ENCODE measurements at places on chromosomes 5 and 9.
A peak's percentile ranks its signal among the peaks of the same experiment; 100 is the strongest.

GRCh38 chr9:97528529-97529230 lies 27.2 kb downstream of the TMOD1 start:
- DNase-seq: peak; percentile 71

- DNase-seq: no peak
Observed at GRCh38 chr5:41337216-41337615, 123.9 kb upstream of the C6 start.

DNA sequence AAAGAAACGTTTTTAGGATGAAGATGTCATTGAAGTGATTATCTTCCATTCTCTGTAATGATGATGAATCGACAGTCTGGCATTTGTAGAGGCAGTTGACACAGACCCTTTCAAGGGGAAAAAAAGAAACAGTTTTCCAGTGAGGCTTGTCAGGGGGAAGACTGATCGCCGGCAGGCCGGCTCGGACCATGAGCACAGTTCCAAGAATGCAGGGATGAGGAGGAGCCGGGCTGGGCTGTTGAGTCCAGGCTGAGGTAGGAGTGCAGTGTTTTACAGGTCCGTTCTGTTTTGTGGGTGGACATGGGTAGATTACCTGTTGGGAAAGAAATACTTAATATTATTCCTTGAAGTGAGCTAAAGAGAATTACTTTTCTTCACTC lies 194.6 kb downstream of the AOPEP start:
- peak; percentile 52 for DNase-seq

DNA sequence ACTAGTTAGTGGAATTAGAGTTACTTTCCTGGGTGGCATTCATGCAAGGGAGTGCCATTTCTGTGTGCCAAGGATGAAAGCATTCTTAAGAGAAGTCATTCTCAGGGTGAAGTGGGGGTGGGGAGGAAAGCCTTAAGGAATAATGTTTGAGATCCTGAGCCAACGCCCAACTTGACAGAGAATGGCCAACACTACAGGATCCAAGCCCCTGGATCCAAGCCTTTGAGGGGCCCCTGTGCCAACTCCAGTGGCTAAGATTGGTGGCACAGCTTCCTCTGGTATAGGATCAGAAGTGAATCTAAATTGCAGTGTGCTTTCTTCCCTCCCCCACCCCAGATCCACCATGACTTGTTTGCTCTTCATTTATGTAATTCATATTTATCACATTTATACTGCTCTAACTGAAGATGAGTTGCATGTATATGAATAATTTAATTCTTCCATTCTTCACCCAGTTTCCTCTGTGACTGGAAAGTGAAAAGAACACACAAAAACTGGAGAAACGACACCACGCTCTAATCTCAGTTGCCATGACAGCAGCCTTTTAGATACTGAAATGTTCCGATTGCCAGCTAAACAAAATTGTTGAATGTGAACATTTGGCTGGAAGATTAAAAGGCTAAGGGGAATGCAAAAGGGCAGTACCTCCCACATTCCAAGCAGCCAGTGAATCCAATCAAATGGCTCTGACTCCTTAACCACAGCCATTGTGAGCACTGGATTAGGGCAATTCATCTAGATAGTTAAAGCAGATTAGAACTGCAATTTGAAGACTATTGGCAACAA lies 4.5 kb downstream of the ZNF608 start:
- peak; percentile 63 for DNase-seq

Measured in PC-9 (cell line).